ENCODE measurements at places on chromosomes 5 and 9.

DNA sequence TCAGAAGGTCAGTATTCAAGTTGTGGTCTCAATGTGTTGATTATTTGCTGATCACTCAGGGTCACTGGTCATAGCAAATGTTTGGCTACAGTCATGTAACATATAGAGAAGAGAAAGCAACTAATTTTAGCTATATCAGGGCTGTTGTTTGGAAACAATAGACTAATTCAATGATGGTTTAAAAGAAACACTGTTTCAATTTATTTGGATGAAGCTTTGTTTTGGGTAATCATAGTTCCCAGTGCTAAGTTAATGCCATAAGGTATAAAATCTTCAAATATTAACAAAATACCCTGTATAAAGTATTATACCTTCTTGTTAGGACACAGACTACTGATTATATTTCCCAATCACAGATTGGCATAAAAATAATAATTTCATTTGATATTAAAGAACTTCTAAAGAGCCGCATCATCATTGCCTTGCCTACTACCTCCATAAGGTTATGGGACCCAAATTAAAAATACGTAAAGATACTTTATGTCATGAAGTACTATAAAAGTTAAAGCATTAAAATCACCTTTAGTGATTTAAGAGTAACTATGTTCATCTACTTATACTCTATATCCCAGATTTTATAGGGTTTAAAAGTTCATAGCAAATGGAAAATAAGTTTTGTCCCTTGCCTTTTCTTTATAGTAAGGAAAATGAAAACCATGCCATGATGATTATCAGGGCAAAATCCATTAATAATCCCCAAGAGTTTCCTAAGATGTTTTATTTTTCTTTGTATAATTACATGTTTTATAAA is 6.0 kb downstream of the NR3C1 start:
- DNase-seq = no peak

DNA sequence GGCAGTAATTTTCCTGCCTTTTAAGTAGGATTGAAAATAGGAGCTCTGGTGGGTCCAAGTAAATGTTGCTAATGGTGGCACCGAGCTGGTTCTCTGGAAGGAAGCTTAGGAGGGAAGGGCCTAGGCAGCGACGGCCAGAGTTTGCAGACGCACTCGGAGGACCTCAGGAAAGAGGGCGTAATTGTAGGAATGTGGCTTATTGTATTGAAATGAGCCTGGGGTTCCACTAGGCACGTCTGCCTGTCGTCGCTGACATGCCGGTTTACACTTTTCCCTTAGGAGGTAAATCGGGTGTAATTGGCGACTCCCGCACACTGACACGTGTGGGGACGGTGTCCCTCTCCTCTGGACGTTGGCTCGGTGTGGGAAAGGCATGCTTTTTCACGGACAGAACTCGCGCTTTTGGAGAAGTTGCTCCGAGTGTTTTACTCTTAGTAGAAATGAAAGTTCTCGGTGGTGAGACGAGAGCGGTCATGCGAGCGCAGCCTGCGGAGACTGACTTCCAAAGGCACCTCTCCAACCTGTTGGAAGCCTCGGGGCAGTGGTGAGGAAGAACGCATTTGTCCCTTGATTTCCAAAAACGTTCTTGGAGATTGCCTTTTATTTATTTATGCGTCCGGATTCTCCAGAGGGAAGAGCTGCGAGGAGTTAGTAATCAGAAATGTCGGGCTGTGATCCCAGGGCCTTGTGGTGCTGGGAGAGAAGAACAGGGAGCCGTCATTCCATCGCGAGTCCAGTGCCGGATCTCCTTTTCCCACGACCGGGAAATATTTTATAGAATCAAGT is 1.3 kb downstream of the NR4A3 start:
- peak; percentile 11 for DNase-seq

DNA sequence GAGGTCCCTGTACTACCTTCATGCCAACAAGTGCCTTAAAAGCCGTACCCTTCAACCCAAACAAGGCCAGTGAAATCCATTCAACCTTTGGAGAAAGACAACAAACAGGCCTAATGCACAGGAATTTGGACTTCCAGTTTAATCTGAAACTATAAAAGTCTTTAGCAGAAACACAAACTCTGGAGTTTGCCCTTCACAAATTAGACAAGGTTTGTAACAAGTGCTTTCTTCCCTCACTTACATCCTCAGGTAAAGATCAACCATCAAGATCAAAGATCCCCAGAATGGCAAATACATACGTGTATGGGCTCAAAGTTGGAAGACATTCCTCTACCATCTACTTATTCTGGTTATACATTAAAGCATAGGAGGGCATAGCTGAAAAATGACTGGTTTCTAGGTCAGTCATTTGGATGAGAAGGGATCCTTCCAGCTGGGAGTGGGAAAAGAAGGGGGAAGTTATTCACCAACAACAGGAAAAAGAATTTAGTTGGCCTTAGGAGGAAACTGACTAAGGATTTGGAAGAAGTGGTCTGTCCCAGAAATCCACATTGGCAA is 2.0 kb downstream of the DAB2 start:
- DNase-seq = no peak

GRCh38 chr5:173055722-173055982 is 500 bp upstream of the CREBRF start:
- DNase-seq = no peak

GRCh38 chr5:150584556-150585335 is 55.7 kb upstream of the SYNPO start:
- DNase-seq = no peak

- no peak for DNase-seq
Measured at GRCh38 chr5:170416526-170416925, 27.4 kb upstream of the KCNMB1 start.

- no peak for DNase-seq
Measured at GRCh38 chr5:98899456-98899855, 29.4 kb downstream of the CHD1 start.

DNA sequence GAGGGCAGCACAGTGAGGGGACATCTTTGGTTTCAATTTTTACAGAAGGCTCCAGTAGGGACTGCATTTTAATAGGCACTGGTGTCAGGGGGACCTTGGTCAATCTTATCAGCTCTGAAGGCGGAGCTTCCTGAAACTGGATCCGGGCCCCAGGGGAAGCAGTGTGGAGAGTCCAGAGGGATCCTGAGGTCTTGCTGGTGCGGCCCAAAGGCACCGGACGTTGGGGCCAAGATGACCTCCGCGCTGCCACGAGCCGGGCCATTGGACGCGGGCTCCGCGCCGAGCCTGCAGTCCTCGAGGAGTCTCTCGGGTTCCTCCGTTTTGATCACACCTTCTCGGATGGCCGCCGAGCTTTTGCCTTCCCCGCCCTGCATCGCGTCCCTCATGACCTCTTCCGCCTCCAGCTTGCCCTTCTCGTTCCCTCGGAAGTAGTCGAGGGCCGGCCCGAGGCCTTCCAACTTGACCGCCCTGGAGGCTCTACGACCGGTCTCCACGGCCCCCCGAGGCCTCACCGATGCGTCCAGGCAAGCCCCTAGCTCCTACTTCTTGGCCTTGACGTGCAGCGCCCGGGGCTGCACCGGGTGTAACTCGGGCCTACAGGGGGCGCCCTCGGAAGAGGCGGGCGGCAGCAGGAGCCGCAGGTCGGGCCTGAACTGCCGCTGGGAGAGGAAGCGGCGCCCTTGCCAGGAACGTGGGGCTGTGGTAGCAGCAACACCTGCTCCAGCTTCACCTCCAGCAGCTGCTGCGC is 18.8 kb downstream of the C5orf52 start:
- no peak for DNase-seq

DNA sequence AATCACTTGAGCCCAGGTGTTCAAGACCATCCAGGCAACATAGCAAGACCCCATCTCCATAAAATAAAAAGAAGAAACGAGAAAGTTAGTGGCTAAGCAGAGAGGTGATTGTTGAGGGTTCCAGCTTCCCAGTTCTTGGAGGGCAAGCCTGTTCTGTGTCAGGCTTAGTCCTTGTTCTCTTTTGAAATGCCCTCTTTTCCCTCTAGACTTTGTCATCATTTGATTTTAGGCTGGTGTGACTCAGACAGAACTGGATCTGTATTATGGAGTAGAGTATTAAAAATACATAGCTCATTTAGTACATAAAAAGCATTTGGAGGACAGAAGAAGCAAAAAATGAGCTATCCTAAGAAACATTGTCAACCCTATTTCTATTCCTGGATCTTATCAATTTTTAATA is 159.4 kb downstream of the CD180 start:
- DNase-seq = no peak

DNA sequence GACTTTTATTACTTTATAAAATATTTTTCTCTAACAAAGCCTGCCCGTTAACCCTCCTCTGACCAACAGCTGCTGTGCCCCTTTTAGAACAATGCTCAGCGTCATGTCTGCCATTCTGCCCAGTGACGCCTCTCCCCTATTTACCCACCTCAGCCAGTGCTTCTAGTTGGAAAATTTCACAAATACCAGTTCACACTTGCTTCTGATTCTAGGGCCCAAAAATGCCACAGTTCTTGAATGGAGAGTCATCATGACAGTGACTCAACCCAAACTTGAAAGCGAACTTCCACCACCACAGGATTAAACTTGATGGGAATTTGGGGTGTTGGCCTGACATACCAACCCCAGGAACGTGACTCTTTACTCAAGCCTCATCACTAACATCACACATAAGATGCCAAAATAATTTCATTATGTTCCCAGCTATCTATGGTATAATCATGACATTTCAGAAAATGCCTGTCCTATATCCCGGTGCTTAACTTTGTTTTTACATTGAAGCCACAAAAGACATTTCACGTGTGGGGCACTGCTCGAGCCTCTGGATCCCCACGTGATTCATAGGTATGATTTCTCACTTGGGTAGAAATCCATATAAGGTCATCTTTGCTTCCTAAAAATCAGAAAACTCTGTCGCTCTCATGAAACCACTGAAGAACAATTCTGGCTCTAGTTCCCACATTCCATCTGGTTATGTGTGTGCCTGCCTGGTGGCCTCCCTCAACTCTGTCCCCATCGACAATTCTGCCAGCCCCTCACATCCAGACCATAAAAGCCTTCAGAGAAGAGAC is 220.9 kb downstream of the ACTL7B start:
- DNase-seq = no peak

DNA sequence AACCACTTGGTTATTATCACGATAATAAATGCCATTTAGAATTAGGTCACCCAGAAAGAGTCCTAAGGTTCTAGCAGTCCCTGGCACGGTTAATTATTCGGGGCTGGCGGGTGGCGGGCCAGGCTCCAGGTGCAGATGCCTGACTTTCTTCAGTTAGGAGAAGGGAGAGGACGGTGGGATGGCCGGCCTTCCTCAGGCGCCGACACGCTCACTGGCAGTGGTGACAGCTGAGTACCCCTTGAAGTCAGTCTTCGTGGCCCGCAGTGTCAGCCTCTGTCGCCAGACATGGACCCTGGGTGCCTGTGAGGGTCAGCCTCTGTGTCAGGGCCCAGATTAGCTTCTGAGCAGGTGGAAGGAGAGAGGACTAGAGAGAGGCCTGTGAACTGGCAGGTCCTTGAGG is 21.1 kb upstream of the EXOC3 start:
- no peak for DNase-seq

- DNase-seq = no peak
Measured at GRCh38 chr9:85586684-85587083, 155.1 kb downstream of the AGTPBP1 start.

- DNase-seq = no peak
Measured at GRCh38 chr9:35978792-35979191, 20.8 kb upstream of the OR2S2 start.

DNA sequence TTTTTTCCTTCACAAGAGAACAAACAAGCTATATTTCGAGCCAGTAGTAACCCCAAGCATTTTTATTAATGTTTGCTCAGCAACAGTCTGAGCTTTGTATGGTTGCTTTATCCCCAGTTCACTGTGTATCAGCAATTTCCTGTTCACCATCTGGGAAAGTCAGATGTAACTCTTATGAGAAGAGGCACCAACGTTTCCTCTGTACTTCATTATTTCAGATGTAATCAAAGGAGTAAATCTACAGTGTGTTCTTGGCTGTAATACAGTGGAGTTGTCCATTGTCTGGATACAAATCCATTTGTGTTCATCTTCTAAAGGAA is 340.2 kb downstream of the ARRDC3 start:
- no peak for DNase-seq

- no peak for DNase-seq
Measured at GRCh38 chr9:76181020-76181641, 213.1 kb downstream of the RFK start.

DNA sequence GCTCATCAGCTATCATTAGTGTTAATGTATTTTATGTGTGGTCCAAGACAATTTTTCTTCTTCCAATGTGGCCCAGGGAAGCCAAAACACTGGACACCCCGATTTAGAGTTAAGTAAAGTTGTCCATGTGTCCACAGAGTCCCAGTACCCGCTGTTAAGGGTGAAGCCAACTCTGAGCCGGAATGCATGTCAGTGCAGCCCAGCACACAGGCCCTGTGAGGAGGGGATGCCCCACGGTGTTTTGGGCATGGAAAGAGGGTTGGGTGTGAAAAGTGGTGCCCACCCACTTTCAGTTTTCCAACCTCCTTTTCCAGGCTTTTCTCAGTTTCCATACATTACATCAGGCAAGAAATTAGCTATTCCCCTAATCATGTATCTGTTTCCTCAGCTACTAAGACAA is 24.4 kb downstream of the SHC3 start:
- DNase-seq = no peak

DNA sequence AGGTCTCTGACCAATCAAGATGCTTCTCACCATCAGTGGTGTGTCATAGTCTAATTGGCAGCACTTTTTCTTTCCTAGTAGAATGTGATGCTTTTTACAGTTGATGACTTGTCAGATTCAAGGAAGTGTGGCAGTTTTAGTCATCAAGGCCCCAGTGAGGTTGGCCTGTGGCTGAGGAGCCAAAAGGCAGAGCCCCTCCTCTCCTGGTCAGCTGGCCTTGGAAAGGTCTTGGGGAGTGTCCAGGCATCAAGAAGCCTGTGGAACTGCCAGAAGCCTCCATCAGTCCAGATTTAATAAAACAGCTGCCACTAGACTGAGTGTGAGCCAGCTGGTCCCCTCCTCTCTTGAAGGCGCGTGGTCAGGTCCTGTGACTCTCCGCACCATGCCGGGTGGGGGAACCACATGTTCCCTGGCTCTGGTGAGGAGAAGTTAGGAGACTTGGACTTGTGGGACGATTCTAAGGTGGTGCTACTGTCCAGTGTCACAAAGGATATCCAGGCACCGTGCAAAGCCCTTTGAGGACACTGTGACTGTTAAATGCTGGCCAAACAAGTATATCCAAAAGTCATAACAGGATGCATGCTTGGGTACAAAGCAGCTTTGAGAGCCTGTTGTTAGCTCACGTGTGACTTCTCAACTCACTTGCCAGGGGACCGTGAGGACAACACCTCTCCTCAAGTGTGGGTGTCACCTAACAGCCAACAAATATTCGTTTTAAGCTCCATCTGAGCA is 6.1 kb upstream of the ANGPTL2 start:
- peak; percentile 21 for DNase-seq

- DNase-seq = peak; percentile 20
Measured at GRCh38 chr9:12784461-12785259, 9.8 kb downstream of the LURAP1L start.
